Left kidney (tissue), 8 donors: ENCODE measurements at places on chromosomes 5 and 9.

GRCh38 chr5:22557251-22557650 is 295.9 kb downstream of the CDH12 start:
- no peak for DNase-seq

- DNase-seq: no peak
Measured at GRCh38 chr9:5593904-5594303, 35.0 kb upstream of the RIC1 start.

- no peak for DNase-seq
Measured at GRCh38 chr5:178090856-178091255, 22.5 kb upstream of the N4BP3 start.

- DNase-seq: no peak
Measured at GRCh38 chr9:13556656-13557055, 277.2 kb upstream of the MPDZ start.

DNA sequence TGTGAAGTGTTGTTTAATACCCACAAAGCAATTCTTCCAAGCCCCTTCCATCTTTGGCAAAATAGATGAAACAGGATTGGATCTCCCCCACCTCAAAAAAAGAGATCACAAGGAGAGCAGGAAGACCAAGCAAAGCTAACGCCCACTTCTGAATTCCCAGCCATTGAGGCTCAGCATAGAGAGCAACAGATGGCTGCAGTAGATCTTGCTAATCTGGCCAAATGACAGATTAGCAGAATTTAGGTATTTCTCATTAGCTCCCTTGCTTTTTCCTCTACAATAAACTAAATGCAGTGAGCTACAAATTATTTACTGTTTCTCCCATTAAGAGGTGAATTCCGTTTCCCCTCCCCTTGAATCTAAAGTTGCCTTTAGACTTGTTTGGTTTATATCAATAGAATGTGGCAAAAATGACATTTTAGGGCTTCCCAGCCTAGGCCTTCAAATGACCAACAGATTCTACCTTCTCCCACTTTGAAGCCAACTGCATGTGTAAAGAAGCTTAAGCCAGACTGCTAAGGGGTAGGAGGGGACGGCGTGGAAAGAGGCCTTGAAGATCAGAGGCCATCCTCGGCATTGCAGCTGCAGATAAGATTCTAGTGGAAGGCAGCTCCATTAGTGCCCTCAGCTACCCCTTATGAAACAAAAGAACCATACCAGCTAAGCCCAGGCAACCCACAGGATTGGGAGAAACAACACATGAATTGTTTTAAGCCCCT is 56.8 kb upstream of the CPEB4 start:
- DNase-seq: no peak

DNA sequence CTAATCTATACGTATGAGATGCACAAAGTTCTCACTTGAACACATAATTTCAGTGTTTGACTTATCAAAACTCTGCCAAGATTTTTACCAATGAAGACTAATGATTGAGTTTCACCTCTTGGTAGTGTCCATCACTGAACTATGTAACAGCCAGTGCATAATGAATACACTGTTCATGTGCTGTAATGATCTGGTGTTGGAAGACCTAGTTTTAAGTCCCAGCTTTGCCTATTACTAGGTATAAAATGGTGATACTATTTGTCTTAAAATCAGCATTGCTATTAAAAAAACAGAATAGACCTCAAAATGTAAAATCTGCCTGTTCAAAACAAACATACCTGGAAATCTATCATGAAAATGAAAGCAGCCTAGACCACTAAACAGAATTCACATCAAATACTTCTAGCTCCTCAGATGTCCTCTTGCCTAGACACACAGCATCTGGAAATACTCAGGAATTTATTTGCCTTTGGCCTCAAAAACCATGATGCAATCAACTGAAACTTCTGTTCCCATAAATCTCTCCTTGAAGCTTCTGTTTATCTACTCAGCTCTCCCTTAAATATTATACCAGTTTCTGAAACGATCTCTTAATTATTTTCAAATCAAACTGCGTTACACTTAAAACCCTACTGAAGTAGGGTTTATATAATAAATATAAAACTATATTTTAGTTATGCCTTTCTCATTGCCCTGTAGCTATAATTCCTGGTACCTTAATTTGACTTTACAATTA is 38.1 kb downstream of the MRPS27 start:
- peak; percentile 45 for DNase-seq

DNA sequence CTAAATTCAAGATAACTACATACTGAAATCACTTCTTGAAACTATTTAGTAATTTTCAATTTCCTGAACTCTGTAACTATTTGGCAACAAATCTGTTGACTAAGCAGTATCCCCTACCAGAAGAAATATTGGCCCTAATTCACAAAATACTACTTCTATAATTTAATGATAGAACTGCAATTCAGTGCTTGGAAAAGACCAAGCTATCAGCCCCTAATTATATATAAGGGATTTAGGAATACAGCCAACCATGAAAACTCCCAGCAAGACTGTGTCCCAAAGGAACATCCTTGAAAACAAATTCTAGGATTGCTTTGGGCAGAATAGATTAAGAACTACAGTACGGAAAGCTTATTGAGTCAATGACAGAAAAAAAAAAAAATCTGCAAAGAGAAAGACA is 169.2 kb downstream of the RAB3C start:
- no peak for DNase-seq

GRCh38 chr5:109649318-109649717 is 40.4 kb upstream of the MAN2A1 start:
- DNase-seq: peak; percentile 47

DNA sequence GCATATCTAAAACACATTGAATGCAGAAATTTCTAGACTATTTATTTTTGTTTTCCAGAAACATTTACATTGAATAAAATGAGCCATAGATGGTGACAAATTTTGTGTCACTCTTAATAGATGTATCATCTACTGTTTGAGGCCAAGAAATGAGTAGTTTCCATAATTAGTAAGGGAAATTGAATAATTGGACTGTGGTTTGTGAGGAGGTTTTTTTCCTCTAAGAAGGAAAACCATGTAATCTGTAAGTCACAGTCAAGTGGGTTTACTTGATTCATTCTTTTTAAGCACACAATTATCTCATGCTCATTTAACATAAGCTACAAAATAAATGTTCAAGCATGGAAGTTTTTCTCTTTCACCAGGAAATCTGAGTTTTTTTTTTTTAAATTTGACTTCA is 876.4 kb downstream of the NR2F1-AS1 start:
- DNase-seq: no peak

GRCh38 chr9:13186091-13186490 is 93.4 kb downstream of the MPDZ start:
- no peak for DNase-seq

- no peak for DNase-seq
Measured at GRCh38 chr9:92764381-92764987, at the start of gene BICD2. BICD2 (minus strand) TSS chr9:92764833; CDS start chr9:92764744, 89 bp downstream.

DNA sequence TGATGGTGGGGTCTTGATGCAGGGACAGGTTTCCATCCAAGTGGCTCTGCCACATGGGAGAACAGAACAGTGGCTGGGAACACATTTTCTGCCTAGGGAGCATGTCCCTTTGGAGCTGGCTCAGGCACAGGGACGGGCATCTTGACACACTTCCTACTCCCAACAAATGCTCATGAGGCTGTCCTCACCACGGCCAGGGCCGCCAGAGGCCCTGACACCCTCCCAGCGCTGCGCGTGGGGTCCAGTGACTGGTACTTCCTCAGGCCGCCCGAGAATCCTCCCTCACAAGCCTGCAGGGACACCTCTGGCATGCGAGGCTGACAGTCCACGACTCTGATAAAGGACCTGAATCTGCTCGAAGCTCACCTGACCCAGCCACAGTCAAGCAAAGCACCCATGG is 61.0 kb upstream of the SARDH start:
- DNase-seq: no peak

DNA sequence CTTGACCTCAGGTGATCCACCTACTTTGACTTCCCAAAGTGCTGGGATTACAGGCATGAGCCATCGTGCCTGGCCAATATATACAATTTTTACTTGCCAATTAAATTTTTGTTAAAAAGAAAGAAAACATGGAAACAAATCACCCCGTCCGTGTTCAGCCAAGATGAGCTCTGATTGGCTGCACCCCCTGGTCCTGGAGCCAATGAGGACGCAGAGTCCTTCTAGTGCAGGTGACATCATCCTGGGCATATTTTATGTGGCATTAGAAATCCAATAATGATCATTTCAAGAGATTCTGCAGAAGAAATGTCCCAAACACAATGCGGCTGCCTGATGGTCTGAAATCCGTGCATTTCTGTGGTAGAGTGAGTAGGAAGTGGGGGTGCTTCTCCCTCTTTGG is 159.5 kb downstream of the GAPVD1 start:
- no peak for DNase-seq
